ENCODE measurements at places on chromosomes 12 and 14. TPM values are rescaled to one million over a fixed set of nuclear protein-coding genes. Genes with fewer than 3 reads are reported as not detected.
A peak's percentile ranks its signal among the peaks of the same experiment; 100 is the strongest.

GRCh38 chr12:130573235-130573634 is 142.9 kb downstream of the RIMBP2 start:
- no peak for DNase-seq

DNA sequence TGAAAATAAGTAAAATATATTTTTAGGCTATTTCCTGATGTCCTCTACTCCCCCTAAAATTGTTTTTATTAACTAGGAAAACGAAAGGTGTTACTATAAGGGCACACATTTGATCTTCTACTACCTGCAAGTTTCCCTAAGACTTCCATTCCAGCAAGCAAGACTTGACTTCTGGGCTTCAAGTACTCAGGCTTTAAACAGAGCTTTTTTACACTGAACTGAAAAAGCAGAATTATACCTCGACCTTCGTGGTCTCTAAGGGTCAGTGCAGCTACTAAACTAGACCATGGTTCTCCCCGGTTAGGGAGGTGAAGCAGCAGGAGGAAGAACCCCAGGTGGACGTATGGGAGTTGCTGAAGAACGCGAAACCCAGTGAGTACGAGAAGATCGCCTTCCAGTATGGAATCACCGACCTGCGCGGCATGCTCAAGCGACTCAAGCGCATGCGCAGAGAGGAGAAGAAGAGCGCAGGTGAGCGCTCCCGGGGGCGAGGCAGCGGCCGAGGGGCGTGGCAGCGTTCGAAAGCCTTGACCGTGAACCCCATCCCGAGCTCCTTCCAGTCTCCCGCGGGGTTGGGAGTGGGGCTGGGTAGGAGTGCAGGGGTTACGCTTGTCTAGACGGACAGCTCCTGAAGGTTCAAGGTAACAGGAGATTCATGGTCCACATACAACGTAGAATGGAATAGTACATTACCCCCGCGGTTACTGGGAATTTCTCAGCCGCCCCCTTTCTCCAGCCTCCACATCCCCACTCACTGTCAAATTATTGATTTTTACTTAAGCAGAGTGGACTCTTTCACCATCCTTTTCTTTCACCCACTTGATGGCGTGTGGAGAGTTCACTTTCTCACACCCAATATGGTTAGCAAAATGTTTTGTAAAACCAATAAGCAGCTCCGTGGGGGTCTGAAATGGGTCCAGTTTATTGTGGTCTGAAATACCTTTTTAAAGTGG is 47.6 kb downstream of the MYBPC1 start:
- peak; percentile 39 for DNase-seq

- no peak for DNase-seq
Observed at GRCh38 chr14:71970272-71970671, 38.0 kb downstream of the RGS6 start.

- DNase-seq: no peak
Observed at GRCh38 chr14:58002618-58003017, 136.7 kb upstream of the SLC35F4 start.

DNA sequence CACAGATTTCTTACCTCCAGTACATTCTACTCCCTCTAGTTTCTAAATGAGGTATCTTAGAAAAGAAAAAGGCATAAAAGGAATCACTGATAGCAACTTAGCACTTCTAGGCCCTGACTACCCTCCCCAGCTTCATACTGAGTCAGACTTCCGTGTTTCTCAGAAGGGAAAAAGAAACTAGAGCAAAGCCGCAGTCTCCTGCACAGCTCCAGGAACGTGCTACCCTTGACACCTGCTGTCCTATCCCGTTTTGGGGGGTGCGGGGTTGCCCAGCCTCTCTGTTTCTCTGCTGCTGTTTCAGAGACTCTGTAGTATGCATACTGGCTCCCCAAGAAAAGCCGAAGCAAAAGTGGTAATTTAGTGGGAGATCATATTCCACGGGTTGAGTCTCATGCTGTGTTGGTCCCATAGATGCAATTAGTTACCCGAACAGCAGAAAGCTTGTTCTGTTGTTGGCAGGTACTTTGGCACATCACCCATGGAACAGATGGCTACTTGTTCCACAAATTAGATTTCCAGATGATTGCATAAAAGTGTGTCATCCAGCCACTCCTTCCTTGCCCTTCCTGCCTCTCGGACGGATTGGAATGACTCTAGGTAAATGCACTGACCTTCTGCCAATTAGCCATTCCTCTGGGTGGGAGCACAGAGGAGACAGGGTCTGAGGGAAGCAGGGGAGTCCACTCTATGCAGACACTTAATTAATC is 438.1 kb downstream of the FUT8 start:
- DNase-seq: no peak

GRCh38 chr14:63992858-63993257 is 140.1 kb downstream of the SYNE2 start:
- DNase-seq: no peak

DNA sequence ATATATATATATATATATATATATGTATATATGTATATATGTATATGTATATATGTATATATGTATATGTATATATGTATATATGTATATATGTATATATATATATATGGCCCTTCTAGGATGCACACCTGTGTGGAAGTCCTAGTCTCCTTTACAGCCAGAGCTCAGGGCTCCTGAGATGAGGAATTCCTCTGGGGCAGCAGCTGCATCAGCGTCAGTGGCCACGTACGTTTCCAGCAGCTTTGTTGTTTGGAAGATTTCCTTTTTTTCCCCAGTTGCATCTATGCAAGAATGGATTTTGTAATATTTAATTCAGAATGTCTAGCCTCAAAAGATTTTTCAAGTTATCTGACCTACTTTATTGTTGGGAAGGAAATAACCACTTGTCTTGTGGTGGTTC is 68.6 kb downstream of the TNFAIP2 start:
- no peak for DNase-seq

Gene ABCC9
- 30.3 TPM for polyA plus RNA-seq

GRCh38 chr12:30794591-30795409 is 40.0 kb upstream of the CAPRIN2 start:
- no peak for DNase-seq

- DNase-seq: no peak
Observed at GRCh38 chr12:53948650-53949593, 5.8 kb upstream of the HOXC12 start.

Gene GALNT4
- 8.7 TPM for polyA plus RNA-seq

DNA sequence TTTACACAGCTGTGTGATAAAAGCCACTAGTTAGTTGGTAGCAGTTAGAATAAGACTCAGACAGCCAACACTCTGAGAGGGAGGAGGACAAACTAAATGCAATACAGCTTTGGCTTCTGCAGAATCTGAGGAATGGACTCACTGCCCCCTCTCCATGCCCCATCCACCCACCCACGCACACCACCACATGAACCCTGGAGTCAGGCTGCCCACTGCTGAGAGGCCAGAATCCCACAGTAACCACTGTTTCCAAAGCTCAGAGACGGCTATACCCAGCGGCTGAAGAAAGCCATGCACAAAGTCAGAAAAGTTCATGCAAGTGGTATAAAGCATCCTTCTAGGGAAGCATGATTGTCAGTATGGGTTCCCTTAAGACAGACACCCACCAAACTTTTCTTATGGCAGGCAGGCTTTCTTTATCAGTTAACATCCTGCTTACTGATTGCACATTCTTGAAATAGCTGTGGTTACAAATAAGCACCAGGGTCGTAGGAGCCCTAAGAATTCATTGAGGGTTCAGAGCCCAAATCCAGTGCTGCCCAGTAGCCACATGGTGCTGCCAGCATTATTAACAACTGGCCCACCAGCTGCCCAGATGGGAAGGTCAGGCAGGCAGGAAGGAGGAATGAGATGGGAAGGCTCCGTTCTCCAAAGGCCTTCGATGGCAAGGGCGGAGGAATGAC is 61.5 kb downstream of the NT5DC3 start:
- DNase-seq: no peak

DNA sequence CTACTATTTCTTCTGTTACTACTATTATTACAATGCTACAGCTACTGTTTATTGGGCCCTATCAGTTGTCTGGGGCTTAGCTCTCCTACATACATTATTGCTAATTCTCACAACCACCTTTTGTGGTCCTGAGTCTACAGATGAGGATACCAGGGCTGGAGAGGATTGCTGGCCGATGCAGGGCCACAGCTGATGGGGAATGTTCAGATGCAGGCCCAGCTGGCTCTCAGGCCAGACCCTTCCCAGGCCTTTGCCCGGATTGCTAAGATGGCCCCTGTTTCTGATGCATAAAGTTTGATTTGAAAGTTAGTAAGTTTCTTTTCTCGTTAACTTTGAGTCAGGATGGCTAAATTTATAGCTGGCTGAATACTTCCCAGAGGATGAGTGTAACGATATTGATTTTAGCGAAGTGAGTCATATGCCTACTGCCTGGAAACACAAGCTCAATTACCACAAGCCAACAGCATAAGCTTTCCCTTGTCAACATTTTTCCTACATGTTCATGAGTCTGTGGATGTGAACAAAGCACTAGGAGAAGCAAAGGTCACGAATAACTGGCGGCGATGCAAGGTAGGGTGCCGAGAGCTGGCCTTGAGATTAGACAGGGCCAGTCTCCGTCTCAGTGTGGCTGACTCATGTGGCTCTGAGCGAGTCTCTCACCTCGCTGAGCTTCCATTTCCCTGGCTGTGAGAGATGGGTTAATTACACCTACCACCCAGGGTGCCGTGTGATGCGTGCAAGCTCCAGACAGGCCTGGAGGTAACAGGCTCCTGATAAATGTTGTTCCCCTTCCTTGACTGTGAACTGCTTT is 111.0 kb downstream of the BEGAIN start:
- no peak for DNase-seq

Gene CEBPE
- 0.08 TPM for polyA plus RNA-seq

- peak; percentile 67 for DNase-seq
Observed at GRCh38 chr14:72291908-72292688, 359.9 kb downstream of the RGS6 start.

Gene KRT2
- not detected for polyA plus RNA-seq

Gene TGFB3
- 18.3 TPM for polyA plus RNA-seq

DNA sequence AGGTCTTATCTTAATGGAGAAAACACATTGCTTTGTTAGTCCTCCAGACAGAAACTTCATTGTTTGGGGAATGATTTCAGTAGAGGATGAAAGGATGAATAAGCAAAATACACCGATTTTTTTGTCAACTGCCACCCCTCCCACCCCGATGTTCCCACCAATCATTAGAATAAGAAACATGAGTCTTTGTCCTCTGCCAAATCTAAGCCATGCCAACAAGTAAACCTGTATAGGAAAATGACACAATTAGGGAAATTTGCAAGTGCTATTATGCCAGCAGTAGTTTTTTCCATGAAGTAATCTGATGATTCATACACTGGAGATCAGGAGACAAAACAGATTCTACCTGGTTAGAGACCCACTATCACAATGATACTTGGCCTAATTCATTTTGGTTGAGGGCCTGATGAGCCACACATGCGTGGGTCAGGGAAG is 35.9 kb downstream of the FLRT2 start:
- DNase-seq: no peak

- DNase-seq: peak; percentile 63
Observed at GRCh38 chr12:16385782-16386646, 38.6 kb downstream of the MGST1 start.

Gene CTSG
- 0.27 TPM for polyA plus RNA-seq

DNA sequence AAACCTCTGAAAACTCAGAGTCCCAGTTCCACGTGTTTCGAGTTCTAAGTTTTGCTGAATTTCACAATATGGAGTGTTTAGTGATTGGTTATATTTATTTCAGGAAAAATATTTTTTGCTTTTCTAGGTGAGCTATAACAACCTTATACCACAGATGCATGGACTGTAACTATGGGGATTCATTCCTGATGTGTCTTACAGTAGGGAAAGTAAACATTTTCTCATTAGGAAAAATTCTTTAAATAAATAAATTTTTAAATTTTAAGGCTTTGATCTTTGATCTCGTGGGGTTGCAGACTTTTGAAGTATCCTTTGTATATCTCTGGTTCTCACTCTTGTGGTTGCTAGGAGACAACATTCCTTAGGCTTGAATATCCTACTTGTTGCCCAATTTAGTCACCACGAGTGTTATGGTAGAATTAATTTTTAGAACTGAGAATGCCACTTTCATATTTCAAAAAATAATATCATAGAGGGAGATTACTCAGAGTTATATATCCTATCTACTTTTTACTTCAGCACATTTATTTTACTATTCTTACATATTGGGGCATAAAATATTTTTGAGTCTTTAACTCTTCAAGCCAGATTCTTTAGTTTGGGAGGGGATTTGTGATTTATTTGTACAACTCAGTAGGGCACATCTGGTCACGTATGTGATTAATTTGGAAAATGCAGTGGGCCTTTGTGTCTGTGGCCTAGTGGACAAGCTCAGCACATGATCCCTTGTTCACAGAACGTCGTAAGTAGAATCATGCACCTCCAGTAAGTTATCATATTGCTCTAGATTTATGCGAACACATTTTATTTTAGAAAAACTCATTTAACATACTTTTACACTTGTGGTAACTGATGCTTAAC is 224.0 kb downstream of the TTC6 start:
- no peak for DNase-seq

Gene OSGEP
- polyA plus RNA-seq: 85.7 TPM

- DNase-seq: no peak
Observed at GRCh38 chr12:50104417-50105366, 884 bp downstream of the GPD1 start.

Gene TNFRSF1A
- 89.8 TPM for polyA plus RNA-seq

Gene VCPKMT
- 16.9 TPM for polyA plus RNA-seq

GRCh38 chr12:10612984-10613348 is 443 bp downstream of the MAGOHB start:
- DNase-seq: no peak

GRCh38 chr14:78254911-78255461 is 84.8 kb downstream of the NRXN3 start:
- no peak for DNase-seq

DNA sequence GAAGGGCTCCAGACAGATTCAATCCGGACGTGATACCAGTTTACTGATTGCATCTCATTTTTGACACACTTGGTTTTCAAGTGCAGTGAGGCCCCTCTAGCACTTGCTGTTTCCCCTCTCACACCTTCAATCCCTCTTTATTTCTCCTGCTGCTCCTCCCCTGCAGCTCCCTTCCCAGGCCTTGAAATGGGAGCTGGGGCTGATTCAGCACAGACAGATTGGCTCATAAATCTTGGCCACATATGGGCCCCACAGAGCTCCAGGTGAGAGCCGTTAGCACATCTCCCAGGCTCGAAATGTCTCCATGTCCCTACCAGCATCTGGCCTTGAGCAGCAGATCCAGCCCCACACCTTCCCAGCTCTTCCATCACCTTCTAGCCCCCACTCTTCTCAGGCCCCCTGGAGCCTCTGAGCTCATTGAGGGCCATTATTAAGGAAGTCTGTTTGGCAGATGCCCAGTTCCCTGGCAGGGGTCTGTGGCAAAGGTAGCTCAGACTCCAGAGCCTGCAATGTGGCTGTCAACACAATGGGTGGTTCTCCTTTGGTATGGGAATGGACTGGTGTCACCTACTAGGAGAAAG is 220.3 kb upstream of the FKBP4 start:
- no peak for DNase-seq

All from left kidney (tissue), 8 donors.